ENCODE measurements at places on chromosomes 2 and 18. TPM values are rescaled to one million over a fixed set of nuclear protein-coding genes. Genes with fewer than 3 reads are reported as not detected.
A peak's percentile ranks its signal among the peaks of the same experiment; 100 is the strongest.

DNA sequence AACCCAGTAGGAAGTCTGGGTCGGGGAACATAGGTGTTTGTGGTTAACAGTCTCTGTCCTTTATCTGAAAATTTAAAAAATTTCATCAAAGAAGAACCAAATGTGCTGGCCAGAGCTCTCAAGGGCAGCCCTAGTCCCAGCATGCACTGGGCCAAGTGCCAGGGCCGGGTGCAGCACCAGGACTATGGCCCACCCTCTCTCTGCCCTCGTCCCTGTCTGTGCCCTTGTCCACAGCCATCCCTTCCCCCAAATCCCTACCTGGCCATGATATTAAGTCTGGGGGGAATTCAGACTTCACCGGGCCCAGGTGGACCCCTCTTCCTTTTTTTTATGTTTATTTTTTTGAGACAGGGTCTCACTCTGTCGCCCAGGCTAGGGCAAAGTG is 14.4 kb upstream of the ZFP36L2 start:
- DNase-seq = no peak

UGT1A10 gene
- not detected for total RNA-seq

DNA sequence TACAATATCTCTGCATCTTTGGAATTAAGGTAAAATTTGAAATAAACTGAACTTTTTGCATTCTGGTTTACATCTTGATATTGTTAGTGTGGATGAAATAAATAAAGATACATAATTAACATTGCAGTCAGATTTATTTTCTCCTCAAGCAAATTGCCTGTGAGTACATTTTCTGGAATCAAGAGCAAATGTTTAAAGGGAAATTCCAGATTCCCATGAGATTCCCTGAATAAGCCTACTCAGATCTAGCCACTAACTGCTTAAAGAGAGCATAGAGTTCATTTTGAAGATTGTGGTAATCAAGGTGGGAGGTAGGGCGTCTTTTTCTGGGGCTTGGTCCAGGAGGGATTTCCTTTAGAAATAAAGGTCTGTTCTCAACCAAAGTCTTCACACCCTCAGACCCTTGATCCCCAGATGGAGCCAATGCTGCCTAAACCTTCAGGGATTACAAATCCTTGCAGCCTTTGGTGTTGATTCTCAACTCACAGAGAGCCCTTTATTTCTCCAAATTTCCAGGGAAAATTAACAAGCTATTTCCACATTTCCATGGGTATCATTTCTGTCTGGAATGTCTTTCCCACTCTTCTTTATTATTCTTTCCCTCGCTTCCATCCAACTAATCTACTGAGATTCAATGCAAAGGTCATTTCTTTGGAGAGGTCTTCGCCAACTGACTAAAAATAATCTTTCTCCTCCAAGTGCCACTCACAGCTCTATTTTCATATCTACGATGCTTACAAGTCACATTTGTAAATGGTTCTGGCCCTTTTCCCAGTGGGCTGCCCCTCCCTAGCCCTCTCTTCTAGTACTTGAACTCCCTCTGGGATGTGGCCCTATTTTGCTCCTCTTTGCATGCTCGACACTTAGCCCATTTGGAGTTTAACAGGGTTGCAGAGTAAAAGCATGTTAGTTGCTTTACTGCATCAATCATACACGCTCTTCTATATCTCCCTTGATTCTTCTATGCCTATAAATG is 79.8 kb upstream of the SPATS2L start:
- DNase-seq = no peak

- DNase-seq = peak; percentile 20
Measured at GRCh38 chr2:237774811-237775553, 23.6 kb upstream of the RBM44 start.

MATN3 gene
- total RNA-seq = not detected

- DNase-seq = no peak
Measured at GRCh38 chr18:5464251-5464650, 79.5 kb downstream of the EPB41L3 start.

DNA sequence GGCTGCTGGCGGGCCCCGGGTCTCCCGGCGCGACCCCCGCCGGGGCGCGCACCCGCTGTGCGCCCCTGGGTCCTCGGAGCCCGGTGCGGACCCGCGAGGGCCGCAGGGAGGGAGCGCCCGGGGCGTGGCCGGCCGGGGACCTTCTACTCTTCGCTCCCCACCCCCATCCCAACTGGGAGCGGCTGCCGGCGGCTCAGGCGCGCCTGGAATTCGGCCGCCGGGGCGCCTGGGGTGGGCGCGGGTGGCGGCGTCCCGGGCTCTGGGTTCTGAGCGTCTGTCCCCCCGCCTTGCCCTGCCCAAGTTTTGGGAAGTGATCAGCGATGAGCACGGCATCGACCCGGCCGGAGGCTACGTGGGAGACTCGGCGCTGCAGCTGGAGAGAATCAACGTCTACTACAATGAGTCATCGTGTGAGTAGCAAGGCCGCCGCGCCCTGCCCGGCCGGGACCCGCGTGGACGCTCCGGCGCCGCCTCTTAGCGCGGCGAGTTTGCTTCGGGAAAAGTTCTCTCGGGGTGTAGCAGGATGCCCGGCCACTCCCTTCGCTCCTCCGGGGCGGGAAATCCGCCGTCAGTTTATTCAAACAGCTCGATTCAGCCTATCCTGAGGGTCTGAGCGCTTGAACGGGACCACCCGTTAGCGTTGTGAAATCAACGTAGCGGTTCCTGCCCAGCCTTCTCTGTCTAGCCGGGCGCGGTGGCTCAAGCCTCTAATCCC is 502 bp downstream of the TUBB6 start:
- no peak for DNase-seq

- no peak for DNase-seq
Measured at GRCh38 chr18:24877546-24877945, 417.1 kb downstream of the HRH4 start.

LRRC30 gene
- not detected for total RNA-seq

DNA sequence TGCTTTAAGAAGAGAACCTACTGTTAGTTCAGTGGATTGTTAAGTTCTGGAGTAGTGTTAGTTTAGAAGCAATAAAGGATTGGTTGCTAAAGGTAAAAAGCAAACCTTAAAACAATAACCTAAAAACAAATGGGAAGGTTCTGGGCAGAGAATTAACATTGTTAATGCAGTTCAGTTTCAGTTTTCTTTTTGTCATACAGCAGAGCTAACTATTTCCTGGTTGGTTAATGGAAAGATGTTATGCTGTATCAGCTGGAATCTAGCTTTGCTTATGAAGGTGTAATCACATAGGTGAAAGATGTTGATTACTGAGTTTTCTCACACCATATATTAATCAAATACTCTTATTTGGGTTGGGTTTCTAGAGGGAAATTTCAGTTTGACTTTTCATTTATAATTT is 23.8 kb downstream of the SMAD4 start:
- DNase-seq = no peak

GRCh38 chr2:142176941-142177340 is 46.1 kb upstream of the LRP1B start:
- DNase-seq = no peak

DNA sequence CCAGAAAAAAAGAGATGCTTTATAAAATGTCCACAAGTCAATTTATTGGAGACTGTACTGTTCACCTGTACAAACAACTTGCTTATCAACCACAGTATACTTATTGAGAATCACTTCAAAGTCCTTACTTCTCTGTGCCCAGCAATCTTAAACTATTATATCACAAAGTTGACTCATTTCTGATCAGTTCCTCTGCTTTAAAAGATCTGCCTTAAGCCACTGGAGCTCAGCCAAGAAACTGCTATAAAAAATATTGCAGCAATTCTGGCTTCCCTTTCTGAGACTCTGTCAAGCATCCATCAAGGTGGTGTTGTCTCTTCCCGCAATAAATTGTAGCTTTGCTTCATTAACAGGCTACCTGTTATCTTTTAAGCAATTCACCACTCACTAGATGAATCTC is 375.2 kb upstream of the SPHKAP start:
- DNase-seq = no peak

- no peak for DNase-seq
Measured at GRCh38 chr2:84999553-84999955, 28.6 kb downstream of the KCMF1 start.

- DNase-seq = no peak
Measured at GRCh38 chr2:207812058-207812725, 42.5 kb upstream of the FZD5 start.

FRZB gene
- total RNA-seq = not detected

SNRNP27 gene
- 77.1 TPM for total RNA-seq

SCN3A gene
- not detected for total RNA-seq

GRCh38 chr2:85741833-85742455 is 11.8 kb upstream of the ATOH8 start:
- no peak for DNase-seq

PIEZO2 gene
- 0.35 TPM for total RNA-seq

DNA sequence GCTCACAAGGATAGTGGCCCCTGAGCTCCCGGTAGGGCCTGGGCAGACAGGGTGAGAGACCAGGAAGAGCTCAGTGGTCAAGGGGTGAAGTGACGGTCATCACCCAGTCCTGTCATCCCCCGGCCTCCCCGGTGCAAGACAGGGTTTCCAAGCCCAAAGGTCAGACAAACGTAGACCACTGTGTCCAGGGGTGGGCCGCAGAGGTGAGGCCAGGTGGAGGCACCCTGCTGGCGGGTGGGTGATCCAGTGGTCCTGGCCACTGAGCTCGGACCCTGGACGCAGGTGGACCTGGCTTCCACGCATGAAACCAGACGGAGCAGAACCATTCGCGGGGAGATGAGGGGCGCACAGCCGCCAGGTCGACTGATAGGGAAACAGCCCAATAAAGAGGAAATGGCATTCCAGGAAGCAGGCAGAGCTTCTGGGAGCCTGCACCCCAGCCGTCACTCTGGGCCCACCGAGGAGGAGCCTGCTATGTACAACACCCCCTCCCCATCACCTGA is 14.4 kb upstream of the SNED1 start:
- no peak for DNase-seq

IL1B gene
- 0.42 TPM for total RNA-seq

- no peak for DNase-seq
Measured at GRCh38 chr18:26471826-26472225, 76.5 kb downstream of the KCTD1 start.

GRCh38 chr18:72840109-72840508 is 27.7 kb downstream of the NETO1 start:
- DNase-seq = no peak

RFX8 gene
- total RNA-seq = not detected

GRCh38 chr2:126722546-126722945 is 66.6 kb downstream of the GYPC start:
- no peak for DNase-seq

MC5R gene
- not detected for total RNA-seq

DNA sequence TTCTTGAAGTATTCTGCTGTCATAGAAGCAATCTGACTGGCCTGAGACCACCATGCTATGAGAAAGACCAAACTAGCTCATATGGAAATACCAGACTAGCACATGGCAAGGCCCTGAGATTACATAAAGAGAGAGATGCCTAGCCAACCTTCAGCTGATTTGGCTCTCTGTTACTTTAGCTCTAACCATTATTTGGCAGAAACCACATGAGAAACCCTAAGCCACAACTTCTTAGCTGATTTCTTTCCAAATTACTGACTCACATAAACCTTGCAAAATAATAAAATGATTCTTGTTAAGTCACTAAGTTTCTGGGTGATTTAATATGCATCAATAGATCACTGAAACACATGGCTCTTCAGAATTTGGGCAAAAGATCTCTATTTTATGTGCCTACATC is 295.0 kb upstream of the ZNF521 start:
- DNase-seq = no peak

ACADL gene
- total RNA-seq = not detected

HRH4 gene
- 0.41 TPM for total RNA-seq

- DNase-seq = peak; percentile 32
Measured at GRCh38 chr2:43051338-43051737, 175.1 kb downstream of the ZFP36L2 start.

GCG gene
- total RNA-seq = not detected

DNA sequence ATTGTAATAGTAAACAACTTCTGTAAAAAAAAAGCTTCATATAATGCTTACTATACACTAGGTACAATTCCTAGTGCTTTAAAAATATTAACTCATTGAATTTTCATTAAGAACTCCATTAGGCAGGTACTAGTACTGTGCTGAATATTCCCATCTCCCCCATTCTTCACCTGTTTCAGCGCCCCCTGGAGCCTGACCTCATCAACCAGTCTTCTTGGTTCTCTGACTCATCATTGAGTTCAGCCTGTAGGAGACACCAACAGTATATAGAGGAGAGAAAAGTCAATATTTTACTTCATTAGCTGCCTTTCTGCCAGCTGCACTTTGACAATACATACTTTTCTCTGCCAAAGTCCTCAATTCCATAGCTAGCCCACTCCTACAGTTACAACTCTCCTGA is 1009.9 kb upstream of the KLHL29 start:
- DNase-seq = no peak

MMADHC gene
- total RNA-seq = 152 TPM

MC2R gene
- not detected for total RNA-seq

DNA sequence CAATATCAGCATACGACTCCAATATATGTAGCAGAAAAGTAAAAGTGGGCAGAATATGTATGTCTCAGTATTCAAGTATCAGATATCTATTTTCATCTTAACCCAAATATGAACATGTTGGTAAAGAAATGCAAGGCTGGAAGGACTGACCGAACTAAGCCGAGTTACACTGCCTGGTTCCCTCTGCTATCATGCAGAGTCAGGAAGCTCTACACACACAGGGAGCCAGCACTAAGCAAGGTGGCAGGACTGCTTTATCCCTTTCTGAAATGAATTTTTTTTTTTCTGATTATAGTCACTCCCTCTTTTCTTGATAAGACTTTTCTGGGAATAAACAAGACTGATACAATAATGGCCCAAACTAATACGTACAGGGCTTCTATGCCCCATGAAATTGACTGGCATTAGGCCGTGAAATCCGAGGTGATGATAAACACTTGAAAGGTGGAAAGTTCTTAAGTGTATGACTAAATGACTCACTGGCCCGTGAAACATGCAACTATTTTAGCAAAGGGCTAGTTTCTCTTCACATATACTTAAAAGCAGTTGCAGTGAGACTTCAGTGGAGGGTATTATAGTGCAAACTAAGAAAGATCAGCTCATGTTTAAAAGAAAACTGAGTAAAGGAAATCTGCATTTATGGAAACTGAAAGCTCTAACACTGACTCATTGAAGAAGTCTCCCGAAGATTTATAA is 14.9 kb downstream of the DPP4 start:
- no peak for DNase-seq

PHLPP1 gene
- total RNA-seq = 6.7 TPM

LRPPRC gene
- total RNA-seq = 165 TPM

RGPD6 gene
- total RNA-seq = 20.4 TPM

- DNase-seq = no peak
Measured at GRCh38 chr2:62576276-62576939, 70.4 kb upstream of the TMEM17 start.

Data from activated T-cell treated with anti-CD3 and anti-CD28 coated beads, Interleukin-2, amount 50 U/mL, for 4 hours (primary cell).